Esophagus squamous epithelium (tissue), 5 donors: ENCODE measurements at places on chromosomes 11 and 22. TPM values are rescaled to one million over a fixed set of nuclear protein-coding genes. Genes with fewer than 3 reads are reported as not detected.

OR5M8 gene
- not detected for total RNA-seq

RBMXL2 gene
- 0.19 TPM for total RNA-seq

LSP1 gene
- total RNA-seq, result 69.0 TPM

PPARA gene
- total RNA-seq, result 7.7 TPM

RIBC2 gene
- 0.75 TPM for total RNA-seq

PARVG gene
- 1.2 TPM for total RNA-seq

UPK3A gene
- not detected for total RNA-seq

TMEM191C gene
- 13.8 TPM for total RNA-seq

TOB2 gene
- 15.7 TPM for total RNA-seq

UBQLNL gene
- not detected for total RNA-seq

OMP gene
- total RNA-seq, result not detected

HDAC10 gene
- total RNA-seq, result 18.2 TPM

RAB3IL1 gene
- 0.15 TPM for total RNA-seq

MMP1 gene
- total RNA-seq, result 0.19 TPM

MS4A1 gene
- total RNA-seq, result not detected

FJX1 gene
- 12.4 TPM for total RNA-seq
